ENCODE measurements at places on chromosomes 2 and 18. TPM values are rescaled to one million over a fixed set of nuclear protein-coding genes. Genes with fewer than 3 reads are reported as not detected.

SERPINB11 gene
- total RNA-seq: not detected

BMP10 gene
- total RNA-seq: not detected

- DNase-seq: no peak
These were observed 338.0 kb upstream of the GYPC start for GRCh38 chr2:126317790-126318431.

- DNase-seq: no peak
These were observed 31.1 kb upstream of the SPAG16 start for GRCh38 chr2:213253162-213253561.

- no peak for DNase-seq
These were observed 89.9 kb upstream of the TMEM247 start for GRCh38 chr2:46389417-46389916.

GRCh38 chr2:76157531-76157930 lies 446.8 kb upstream of the GCFC2 start:
- DNase-seq: no peak
